Stimulated activated CD8-positive, alpha-beta memory T cell treated with anti-CD3 and anti-CD28 coated beads, Interleukin-7, amount 100 ng/mL, for 48 hours (primary cell): ENCODE measurements at places on chromosomes 4 and X.

GRCh38 chr4:40747207-40747835 is 2.4 kb upstream of the NSUN7 start:
- DNase-seq: no peak

DNA sequence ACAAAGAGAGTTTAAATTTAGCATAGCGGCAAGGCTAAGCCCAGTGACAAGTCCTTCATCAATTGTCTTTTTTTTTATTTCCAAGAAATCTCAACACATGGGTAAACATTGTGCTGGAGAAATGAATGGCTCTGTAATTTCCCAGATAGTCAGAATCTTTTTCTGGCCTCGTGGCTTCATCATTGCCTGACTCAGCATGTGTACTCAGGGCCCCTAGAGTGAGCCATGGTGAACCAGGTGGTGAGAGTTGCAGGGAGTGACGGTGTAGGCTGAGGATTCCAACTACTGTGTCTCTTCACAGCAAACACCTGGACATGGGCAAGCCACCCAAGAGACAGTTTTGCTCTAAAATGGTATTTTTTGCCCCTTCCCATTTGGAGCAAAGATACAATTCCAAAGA is 43.1 kb upstream of the UCP1 start:
- no peak for DNase-seq

DNA sequence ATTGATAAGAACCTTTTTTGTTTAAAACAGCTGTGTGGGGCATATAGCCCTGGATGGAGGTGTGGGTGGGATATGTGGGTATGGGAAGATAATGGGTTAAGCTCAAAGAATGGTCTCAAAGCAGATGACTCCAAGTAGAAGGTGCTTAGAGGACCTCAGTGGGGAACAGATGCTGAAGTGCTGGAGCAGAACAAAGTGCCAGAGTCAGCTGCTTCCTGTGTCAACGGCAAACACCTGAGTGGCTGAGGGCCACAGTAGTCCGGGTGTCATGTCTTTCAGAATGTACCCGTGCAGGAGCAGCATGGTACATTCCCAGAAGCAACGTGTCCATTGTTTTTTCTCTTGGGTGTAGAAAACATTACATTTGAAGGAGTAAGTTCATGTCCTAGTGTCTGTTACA is 210.6 kb downstream of the CCNG2 start:
- no peak for DNase-seq

DNA sequence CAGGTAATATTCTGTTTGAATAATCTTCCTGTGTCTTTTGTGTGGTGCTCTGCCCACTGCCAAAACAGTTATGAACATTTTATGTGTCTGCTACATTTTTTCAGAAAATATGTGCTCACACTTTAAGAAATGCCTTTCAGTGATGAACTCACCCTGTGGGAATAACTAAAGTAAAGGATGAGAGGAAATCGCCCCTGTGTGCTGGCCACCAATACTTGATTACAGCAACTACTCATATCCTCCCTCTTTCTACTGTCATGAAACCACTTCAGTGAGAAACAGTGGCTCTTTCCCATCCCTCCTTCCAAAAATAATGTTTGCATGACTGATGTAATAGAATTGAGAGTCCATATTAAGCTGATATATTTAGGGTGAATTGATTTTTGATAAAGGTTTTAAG is 900.9 kb downstream of the RAB28 start:
- no peak for DNase-seq

DNA sequence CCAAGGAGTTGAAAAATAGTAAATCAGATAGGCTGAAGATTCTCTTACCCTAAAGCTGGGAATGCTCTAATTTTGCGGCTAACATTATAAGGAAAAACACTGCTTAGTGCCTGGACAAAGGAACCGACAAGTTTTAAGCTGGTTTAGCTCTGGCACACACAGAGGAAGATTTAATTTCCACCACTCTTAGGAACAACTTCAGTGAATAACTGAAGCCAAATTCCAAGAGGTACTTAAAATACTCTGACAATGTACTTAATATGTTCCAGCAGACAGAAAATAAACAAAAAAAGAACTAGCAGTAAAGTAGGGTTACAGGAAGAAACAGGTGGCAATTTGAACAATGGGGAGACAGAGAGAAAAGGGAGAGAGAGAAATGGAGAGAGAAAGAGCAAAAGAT is 340.8 kb upstream of the NDST4 start:
- no peak for DNase-seq
